ENCODE measurements at places on chromosomes 5 and 9.

GRCh38 chr5:37838152-37838932 is 1.5 kb downstream of the GDNF start:
- DNase-seq: no peak

DNA sequence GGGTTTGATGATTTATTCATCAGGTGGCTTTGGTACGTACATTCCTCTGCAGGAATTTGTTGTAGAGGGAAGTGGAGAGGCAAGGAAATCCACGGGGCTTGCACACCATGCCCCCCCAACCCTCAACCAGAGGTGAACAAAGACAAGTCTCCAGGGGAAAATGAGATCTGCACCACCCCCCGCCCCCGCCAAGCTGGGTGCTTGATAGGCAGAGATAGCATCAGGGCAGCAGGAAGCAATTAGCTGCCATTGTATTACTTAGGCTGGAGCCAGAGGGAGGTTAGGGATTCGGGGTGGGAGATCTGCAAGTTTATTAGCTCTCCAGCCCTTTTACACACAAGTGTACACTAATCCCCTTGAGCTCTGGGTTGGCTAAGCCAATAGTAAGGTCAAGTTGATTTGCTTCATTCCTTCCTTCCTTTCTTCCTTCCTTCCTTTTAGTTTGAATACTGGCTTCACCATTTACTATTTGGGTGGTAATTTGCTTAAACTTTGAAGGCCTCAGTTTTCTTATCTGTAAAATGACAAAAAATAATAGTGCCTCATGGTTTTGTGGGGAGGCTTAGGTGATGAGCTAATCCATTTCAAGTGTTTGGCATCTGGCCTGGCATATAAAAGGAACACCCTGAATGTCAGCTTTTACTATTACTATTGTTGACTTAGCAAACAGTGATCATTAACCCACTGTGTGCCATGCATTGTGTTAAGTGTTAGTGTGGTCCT is 34.1 kb downstream of the SPRY4 start:
- DNase-seq: no peak

- no peak for DNase-seq
Observed at GRCh38 chr9:76704593-76705204, 59.5 kb upstream of the PCA3 start.

DNA sequence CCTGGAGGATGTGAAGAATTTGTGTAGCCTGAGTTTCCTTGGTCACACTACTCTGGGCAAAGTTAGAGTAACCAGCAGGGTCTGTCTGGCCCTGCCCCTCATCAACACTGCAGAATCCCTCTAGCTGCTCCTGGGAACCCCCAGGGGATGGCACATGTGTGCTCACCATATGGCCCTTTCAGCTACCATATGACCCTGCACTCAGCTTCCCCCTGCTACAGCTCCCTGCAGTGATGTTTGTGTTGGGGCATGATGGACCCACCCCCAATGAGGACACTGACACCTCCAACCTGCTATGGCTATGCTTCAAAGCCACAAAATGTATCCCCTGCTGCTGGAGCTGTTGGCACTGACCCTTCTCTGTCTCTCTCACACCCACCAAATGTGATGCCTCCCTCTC is 152.7 kb downstream of the SNX18 start:
- no peak for DNase-seq

DNA sequence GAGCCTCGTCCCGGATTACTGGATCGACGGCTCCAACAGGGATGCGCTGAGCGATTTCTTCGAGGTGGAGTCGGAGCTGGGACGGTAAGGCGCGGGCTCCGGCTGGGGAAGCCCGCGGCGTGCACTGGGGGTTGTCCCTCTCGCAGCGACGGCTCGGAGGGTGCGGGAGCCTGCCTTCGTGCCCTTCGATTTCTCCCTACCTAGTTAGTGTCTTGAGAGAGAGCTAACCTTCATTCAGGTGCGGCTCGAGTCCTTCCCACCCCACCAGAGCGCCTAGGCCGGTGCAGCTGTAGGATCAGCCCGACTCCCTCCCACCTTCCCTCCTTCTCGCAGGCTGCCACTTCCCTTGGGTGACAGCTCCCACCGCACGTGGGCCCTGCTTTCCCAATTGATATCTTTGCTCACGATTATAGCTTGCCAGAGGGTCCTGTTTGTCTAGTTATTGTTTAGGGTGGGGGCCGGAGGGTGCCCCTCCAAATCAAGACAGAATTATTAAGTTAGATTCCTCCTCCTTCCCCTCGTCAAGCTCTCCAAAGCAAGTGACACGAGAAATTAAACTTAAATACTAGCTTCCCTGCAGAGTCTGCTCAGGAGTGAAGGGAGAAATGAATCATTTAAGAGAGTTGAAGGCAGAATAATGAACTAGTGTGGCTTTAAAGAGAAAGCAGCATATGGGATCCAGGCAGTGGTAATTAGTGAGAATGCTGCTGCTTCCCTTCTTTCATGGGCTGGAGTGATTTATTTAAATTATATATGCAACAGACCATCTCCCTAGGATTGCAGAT is 569 bp downstream of the CAMK4 start:
- DNase-seq: no peak

DNA sequence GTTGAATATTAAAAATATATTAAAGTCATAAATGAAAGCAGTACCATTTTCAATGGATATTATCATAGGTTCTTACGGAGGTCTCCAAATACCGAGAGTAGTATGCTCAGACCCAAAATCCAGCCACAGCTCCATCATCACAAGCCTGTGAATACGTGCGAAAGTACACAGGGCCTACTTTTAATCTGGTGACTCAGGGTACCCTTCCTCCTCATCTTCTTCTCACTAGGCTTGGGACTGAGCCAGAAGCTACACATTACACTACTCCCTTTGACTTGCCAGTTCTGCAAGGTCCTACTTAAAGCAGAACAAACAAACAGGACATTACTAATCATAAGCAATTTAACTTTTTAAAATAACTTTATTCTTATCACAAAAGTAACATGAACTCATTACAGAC is 7.6 kb upstream of the RIC1 start:
- DNase-seq: no peak

DNA sequence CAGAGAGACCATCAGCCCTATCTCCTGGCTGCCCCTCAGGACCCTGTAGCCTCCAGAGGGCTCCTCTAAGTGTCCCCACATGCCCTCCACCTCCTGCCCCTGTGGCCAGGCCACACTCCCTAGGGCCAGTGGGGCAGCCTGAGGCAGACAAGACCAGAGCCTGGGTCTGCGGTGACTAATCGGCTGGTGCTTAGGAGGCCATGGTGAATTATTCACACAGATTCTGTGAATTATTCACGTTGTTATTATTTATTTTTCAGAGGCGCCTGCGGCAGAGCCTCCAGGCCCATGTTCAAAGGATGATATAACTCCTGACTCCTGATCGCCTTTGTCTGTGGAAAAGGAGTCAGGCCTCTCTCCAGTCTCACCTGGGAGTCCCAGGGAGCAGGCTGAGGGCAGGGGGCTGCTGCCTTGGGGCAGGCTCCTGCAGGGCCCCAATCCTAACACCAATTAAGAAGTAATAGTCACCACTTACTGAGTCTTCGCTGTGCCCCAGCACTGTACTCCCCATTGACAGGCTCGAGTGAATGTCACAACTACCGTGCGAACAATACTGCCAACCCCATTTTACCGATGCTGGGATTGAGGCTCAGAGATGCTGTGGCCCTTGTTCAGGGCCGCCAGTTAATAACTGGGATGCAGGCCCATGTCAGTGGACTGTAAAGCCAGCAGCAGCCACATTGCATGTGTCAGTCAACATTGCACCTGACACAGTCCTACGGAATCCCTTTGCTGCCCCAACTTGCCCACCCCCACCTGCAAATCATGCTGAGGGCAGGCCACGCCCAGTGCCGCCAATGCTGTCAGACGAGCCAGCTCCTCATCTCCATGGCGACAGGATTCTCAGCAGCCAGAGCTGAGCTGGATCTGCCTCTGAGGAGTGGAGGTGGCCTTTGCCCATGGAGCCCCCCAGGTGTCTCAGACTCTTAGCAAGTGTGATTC is 94.9 kb downstream of the PCDH1 start:
- no peak for DNase-seq

DNA sequence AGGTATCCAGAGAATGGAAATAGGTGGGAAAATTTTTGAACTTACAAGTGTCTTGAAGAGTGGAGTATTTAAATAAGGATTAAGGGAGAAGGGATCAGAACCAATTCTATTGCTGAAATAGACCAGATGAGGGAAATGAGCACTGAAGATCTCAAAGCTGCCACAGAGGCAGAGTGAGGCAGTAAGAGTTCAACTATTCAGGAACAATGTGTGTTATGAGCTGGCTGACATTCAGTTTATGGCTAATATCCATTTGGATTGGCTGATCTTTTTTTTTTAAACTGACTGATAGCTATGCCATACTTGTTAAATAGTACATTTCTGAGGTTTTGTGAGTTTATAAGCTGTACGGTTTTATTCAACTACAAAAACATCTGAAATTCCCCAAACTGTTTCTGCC is 95.3 kb upstream of the GNA14 start:
- no peak for DNase-seq

GRCh38 chr5:79562351-79563246 is 48.7 kb upstream of the HOMER1 start:
- DNase-seq: no peak

DNA sequence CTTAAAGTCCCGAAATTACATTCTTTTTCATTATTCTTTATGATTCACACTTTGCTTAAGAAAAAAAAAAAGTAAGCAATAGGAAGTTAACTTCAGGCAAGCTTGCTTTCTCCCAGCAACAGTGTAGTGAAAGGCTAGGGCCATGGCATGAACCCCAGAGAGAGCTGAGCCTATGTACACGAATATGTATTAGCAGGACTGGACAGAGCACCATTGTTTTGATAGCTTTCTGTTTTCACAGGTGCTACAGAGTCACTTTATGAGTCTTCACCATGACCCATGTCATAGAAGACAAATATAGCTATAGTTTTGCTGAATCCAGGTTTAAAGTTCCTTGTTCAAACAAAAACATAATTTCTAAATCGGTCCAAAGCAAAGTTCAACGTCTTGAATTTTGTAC is 199.2 kb downstream of the ADAMTSL1 start:
- no peak for DNase-seq

- no peak for DNase-seq
Observed at GRCh38 chr9:135061441-135061840, 26.0 kb upstream of the OLFM1 start.

GRCh38 chr5:171226096-171226754 is 82.8 kb upstream of the TLX3 start:
- no peak for DNase-seq

- DNase-seq: no peak
Observed at GRCh38 chr5:146091881-146092280, 13.5 kb downstream of the PLAC8L1 start.

DNA sequence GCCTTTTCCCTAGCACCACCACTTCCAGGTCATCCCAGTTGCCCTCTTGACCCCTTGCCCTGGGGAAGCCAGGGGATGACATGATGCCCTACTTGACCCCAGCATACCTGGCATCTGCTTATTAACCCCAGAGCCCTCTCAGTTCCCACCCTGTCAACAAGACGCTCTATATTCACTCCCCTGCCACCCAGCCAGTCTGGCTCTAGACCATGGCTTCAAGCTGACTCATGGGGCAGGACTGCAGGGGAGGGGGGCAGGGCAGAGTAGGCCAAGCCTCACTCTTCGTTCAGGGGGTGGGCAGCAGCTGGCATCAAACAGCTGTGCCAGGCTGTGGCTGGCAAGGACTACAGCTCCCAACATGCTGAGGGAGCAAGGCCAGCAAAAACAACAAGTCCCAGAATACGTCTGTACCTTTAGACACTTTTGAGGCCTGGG is 5.3 kb downstream of the ATOSB start:
- no peak for DNase-seq

GRCh38 chr5:38796742-38797108 is 49.1 kb upstream of the OSMR start:
- DNase-seq: no peak

DNA sequence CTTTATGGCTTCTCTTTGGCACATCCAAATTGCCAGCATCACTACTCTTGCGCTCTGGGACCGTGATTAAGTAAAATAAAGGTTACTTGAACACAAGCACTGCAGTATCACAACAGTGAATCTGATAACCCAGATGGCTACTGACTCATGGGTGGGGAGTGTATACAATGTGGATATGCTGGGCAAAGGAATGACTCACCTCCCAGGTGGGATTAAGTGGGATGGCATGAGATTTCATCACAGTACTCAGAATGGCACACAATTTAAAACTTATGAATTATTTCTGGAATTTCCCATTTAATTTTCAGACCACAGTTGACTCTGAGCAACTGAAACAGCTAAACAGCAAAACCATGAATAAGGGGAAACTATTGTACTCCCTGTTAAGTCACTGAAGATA is 4.3 kb downstream of the GFM2 start:
- DNase-seq: no peak

DNA sequence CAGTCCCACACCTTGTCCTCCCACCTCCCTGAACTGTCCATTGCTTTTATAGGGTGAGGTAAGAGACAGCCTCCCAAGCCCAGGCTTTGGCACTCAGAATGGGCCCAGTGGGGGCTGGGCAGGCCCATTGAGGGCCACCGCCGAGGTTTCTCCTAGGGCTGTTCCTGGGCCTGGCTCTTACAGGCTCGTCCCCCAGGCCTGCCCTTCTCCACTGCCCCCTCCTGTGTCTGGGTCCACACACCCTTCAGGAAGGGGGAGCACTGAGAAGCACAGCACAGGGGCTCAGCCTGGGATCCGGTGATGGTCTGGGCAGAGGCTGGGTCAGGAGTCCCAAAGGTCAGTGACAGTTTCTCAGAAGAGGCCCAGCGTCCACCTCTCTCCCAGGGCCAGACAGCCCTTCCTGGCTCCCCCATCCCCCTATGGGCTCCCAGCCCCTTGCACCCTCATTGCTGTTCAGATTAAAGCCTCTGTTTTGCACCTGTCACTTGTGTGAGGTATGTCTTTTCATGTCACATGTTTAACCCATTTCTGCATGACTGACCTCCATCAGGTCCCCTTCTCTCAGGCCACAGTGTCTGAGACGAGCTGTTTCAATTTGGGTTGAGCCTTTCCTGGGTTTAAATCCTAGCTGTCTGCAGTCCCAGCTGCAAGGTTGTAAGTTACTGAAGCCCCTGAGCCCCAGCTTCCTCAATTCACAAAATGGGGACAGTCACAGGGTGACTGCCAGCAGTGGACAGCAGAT is 29.4 kb downstream of the IER5L start:
- DNase-seq: no peak
